ENCODE measurements at places on chromosomes 12 and 14. TPM values are rescaled to one million over a fixed set of nuclear protein-coding genes. Genes with fewer than 3 reads are reported as not detected.

DNA sequence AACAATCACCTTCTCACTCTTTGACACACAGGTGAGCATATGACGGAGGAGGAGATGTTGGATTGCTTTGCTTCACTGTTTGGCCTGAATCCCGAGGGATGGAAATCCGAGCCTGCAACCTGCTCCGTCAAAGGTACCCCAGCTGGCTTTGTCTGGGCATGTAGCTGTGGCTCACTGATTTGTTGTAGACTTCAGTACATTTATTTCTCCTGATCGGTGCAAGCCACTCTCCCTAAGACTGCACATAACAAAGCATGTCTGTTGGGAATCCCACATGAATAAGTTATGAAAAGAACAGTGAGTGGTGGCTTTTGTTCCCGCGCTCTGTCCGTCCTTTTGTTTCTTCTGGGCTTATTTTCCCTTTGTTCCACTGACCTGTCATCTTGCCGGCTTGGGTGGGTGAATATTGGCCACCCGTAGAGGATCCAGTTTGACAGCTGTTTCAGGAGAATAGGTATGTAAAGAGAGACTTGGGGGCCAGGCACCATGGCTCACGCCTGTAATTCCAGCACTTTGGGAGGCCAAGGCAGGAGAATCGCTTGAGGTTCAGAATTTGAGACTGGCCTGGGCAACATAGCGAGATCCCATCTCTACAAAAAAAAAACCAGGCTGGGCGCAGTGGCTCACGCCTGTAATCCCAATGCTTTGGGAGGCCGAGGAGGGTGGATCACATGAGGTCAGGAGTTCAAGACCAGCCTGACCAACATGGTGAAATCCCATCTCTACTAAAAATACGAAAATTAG lies 20.0 kb upstream of the BCL7A start:
- DNase-seq = no peak
- H3K36me3 ChIP-seq = peaks cover 2% of the 10 kb centered on the region
- no peak overlapping the region for H3K4me3 ChIP-seq
- H3K27me3 ChIP-seq = peaks cover 3% of the 10 kb centered on the region

GRCh38 chr12:109729371-109729781 lies 15.8 kb downstream of the FAM222A start:
- H3K27ac ChIP-seq = no peak overlapping the region
- no peak for DNase-seq
- no peaks in the 10 kb centered on the region for H3K4me1 ChIP-seq

SLC6A15 gene
- total RNA-seq = not detected

GRCh38 chr12:93704122-93704521 lies 26.9 kb downstream of the CRADD start:
- H3K4me3 ChIP-seq = no peak overlapping the region
- H3K27me3 ChIP-seq = no peaks in the 10 kb centered on the region
- H3K27ac ChIP-seq = no peak overlapping the region
- DNase-seq = no peak

- no peak overlapping the region for H3K4me3 ChIP-seq
- H3K4me1 ChIP-seq = peaks cover 15% of the 10 kb centered on the region
- H3K27ac ChIP-seq = no peak overlapping the region
These were observed 544.5 kb upstream of the ATP2B1 start for GRCh38 chr12:90253136-90253535.

IFNG-AS1 gene
- 0.88 TPM for total RNA-seq

Measured in naive thymus-derived CD8-positive, alpha-beta T cell (primary cell).